ENCODE measurements at places on chromosomes 16 and 17.
A peak's percentile ranks its signal among the peaks of the same experiment; 100 is the strongest.

GRCh38 chr17:38454532-38454931 lies 26.3 kb downstream of the ARHGAP23 start:
- DNase-seq = peak; percentile 92

- no peak for DNase-seq
Observed at GRCh38 chr17:55233840-55234239, 30.9 kb upstream of the HLF start.

DNA sequence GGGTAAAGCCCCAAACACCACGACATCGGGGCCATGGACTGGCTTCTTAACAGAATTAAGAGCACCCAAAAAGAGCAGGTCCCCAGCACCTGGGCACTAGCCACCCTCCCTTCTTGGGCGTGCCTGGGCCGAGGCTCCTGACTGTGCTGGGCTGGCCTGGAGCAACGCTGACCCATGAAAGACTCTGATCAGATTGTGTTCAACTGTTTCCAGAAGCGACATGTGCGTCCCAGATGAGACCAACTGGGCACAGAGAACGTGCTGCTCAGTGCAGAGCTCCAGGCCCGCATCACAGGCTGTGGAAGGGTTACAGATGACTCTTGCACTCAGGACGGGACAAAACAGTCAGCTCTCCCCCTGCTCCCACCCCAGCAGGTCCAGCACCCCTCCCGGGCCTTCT lies 100.7 kb downstream of the KCNJ12 start:
- DNase-seq = no peak

DNA sequence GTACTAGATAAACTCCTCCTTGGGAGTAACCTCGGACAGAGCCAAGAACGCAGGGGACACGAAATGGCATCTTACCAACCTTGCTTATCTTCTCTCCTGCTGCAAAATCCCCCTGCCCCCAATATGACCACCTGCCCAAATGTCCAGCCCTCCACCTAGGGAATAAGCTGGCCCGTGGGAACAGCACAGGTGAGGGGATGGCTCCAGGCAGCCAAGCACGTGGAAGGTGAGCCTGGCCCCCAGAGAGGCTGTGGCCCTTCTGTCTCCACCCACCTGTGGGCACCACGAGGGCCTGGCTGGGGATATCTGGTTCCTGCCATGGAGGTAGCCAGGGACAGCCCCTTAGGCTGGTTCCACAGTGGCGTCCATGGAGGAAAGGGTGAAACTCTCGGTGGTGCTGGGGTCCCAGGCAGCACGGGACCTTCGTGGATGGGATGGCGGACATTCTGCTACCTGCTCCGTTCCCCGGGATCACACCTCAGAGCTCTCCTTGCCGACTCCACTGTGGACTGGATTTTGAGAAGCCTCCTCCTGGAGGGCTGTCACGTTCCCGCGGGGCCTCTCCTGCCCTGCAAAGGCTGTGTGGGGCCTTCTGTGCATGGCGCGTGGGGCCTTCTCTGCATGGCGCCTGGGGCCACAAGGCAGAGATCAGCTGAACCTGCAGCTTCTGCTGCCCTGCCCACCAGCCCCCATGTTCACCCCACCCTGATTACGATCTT lies 388.5 kb upstream of the TNRC6C start:
- no peak for DNase-seq

DNA sequence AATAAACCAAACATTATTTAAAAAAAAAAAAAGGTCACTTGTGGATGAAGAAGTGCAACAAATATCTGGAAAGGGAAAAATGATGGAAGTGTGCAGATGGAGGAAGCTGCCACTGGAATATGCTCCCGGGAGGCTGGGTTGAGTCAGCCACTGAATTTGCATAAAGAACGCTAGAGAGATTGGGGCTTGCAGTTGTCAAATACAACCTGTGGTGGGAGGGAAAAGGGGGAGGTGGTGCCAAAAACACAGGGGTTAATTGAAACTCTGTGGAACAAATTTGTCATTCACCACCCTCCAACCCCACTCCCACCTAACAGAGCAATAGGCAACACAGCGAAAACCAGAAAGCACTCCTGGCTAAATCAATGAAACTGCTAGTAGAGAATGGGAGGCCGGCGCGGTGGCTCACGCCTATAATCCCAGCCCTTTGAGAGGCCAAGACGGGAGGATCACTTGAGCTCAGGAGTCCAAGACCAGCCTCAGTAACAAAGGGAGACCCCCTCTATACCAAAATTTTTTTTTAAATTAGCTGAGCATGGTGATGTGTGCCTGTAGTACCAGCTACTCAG lies 37.6 kb upstream of the RPL38 start:
- no peak for DNase-seq

DNA sequence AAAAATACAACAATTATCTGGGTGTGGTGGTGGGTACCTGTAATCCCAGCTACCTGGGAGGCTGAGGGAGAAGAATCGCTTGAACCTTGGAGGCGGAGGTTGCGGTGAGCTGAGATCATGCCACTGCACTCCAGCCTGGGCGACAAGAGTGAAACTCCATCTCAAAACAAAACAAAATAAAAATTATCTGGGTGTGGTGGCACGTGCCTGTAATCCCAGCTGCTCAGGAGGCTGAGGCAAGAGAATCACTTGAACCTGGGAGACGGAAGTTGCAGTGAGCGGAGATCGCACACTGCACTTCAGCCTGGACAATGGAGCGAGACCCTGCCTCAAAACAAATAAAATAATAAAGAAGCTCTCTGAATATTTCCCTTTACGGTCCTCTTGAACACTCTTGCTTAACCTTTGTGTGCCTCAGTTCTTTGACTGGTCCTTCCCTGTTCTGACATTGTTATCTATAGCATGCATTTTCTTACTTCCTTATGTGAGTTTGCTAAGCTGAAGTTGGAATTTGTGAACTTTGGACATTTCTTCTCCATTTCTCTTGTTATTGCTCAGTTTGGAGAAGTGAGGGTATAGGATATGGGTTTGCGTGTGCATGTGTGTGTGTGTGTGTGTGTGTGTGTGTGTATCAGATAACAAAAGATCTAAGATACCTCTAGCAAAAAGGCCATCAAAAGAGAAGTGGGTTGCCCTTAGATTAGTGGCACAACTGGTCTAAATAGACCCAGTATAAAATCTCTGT lies 29.7 kb upstream of the WSB1 start:
- DNase-seq = no peak

DNA sequence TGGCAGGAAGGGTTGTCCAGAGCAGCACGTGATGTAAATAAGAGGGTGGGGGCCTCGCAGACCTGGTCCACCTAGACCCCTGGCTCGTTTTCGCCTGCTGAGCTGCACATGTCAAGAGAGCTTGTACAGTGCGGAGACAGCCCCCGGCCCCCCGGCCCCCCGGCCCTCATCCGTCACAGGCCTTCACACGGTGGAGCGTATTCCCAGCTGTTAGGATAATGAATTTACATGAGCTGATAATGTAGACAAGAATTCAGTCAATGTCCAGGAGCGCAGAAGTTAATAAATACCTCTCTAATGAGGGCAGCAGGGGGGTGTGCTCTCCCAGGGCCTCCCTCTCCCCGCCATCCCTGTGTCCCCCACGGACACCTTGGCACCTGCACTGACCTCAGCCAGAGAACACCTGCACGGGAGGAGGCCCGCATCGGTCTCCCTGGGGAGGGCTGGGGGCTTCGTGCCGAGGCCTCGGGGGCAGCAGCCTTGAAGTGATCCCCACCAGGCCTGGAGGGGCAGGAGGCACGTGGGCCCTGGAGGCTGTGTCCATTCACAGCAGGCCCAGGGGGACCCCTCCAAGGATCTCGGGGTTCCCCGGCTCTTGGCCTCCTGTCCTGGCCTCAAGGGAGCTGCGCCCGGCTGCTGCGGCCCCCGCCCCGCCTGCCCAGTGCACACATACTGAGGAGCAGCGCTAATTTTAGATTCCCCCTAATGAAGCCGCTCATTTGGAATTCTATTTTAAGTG lies 14.6 kb downstream of the GSE1 start:
- DNase-seq = no peak

DNA sequence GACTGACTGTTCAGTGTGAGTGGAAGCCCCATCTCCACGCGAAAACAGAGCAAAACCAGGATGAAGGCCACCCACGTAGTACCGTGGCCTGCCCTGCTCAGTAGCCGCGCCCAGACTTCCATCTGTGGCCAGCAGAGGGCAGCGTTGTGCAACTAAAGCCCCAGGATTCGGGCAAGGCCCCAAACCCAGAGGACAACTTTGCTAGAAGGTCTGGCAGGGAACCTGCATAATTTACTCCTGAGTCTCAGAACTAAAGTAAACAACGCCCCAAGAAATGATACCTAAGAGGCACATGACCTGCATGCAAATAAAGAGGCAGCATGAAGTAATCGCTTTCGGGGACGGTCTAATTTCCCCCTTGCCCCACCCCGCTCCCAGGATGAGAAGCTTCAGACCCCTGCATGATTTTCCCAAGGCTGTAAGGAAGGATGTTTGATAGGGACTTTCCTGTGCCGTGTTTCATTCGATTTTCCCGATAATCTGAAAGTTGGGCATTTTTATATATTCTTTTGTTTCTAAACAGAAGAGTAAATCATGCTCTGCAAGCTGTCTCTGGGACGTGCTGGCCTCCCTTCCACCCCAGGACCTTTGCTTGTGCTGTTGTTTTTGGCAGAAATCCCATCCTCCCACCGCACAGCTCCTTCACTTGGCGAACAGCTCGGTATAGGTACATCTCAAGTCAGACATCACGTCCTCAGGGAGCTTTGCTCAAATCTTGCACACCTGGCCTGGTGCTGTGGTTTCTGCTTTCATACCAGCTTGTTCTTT lies 18.6 kb downstream of the HSBP1 start:
- DNase-seq = peak; percentile 86

GRCh38 chr16:14324581-14324980 lies 253.5 kb downstream of the MRTFB start:
- no peak for DNase-seq

GRCh38 chr17:80117491-80118401 lies 16.4 kb downstream of the GAA start:
- DNase-seq = no peak

DNA sequence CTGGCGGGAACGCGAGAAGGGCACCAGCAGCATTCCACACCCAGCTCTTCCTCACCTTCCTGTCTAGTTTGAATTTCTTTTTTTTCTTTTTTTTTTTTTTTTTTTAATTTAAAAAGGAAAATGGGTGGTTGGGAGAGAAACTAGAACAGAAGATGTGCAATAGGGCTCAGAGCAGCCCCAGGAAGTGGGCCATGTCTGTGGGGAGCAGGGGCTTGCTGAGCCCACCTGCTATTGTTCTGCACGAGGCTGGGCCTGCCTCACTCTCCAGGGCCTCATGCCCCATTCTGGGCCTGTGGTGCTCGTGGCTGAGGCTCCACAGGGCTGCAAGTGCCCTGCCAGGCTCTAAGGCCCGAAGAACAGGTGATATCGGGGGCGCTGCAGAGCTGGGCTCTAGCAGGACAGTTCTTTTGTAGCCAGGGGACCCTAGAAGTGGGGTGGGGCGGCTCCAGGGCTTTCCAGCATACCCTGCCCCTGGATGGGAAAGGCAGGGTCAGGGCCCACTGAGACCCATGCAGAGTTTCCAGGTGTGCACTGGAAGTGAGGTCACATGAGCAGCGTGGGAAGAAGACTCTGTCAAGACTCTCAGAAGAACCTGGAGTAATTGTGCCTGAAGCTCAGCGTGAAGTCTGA lies 12.4 kb downstream of the MRPL27 start:
- DNase-seq = no peak

DNA sequence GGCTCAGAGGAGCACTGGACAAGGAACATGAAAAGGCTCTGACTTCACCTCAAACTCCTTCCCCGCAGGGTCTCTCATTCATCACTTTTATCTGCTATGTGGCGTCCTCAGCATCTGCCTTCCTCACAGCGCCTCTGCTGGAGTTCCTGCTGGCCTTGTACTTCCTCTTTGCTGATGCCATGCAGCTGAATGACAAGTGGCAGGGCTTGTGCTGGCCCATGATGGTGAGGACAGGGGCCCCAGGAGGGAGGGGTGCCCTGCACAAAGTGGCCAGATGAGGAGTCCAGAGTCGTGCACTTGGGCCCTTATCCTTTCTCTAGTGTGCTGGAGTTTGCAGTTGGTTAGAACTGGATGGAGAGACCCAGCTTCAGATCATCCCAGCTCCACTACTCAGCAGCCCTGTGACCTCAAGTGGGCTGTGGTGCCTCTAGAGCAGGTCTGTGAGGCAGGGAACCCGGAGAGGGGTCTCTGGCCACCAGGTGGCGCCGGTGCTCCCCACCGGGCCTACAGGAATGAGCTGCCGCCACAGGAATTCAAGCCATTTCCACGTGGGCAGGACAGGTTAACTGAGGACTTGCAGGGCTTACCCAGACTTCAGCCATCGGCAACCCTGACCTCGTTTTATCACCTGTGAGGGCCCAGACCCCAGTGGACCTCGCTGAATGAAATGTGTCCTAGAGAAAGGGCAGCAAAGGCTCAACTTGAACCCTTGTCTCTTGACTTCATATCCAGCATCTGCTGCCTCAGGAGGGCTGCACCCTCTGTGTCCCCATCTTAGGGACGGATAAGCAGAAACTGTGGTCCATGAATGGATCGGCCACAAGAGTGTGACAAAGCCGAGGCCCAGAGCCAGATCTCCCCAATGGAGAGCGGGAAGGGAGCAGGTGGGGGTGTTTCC lies 4.0 kb downstream of the CMTM3 start:
- peak; percentile 90 for DNase-seq

DNA sequence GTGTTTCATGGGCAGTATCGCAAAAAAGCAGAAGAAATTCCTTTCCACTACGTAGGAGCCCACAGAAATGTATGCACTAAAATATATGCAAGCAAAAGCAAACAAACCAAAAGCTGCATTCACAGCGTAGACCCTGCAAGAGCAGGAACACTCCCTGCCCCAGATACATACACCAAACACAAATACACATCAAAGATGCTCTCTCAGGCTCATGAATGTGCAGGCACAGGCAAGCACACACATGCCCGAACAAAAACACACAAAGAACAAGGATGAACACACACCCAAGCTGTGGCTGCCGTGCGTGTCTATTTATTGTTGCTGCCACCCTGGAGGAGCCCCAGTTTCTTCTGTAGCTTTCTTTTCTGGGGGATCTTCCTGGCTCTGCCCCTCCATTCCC lies 1.7 kb downstream of the NUPR1 start:
- DNase-seq = no peak

Data from left cardiac atrium (tissue), 4 donors.